Vagina (tissue), 2 donors: ENCODE measurements at places on chromosomes 12 and 14.

GRCh38 chr12:52280796-52281560 lies 6.5 kb downstream of the KRT86 start:
- peak; percentile 95 for DNase-seq

DNA sequence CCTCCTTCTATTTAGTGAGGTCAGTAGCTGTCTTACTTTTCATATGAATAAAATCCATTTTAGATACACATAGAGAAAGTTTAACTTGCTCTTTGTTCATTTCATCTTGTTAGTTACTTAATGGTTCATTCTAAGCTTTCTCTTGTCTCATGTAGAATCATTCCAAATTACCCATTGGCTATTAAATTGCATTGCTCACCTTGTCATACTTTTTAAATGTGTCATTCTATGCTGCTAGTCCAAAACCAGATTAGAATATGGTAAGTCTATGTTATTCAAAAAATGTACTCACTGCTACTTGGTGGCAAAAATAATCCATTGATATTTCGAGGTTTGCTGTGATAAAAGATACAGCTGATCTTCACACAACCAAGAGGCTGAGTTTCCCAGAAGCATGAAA lies 3.0 kb downstream of the C12orf50 start:
- no peak for DNase-seq

DNA sequence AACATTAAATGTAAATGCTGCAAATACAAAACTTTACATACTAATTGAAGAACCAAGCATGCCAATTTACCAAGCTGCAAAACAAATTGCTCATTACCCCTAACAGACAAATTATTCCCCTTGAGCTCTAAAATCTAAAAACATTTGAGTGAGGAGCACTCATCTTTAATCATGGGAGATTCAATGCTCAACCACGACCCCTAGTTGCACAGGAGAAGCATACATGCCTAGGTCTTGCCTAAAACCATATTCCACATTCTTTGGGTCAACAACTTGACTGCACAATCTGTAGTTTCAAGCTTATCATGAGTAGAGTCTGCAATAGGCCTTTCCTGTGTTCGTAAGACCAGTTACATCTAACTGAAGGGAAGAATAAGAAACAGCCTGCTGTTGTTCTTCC lies 69.7 kb downstream of the MGAT4C start:
- DNase-seq: no peak

GRCh38 chr12:31647086-31647491 lies 12.4 kb upstream of the ETFBKMT start:
- DNase-seq: no peak

DNA sequence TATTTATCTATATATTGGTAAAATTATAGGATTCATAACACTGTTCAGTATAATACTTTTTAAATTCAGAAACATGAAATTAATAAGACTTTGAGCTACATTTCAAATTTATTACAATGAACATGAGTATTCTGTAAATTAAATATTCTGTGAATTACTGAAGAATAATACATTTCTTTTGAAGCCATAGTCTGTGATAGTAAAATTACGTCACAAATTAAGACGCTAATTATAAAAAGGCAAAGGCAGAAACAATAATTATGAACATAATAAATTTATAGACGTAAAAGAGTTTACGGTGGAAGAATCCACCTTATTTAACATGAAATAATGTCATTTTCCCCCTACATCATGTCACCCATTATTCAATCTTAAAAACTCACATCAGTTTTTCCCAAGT lies 118.9 kb downstream of the NOVA1 start:
- DNase-seq: no peak

GRCh38 chr14:73759183-73759713 lies 45.1 kb upstream of the PNMA1 start:
- no peak for DNase-seq

DNA sequence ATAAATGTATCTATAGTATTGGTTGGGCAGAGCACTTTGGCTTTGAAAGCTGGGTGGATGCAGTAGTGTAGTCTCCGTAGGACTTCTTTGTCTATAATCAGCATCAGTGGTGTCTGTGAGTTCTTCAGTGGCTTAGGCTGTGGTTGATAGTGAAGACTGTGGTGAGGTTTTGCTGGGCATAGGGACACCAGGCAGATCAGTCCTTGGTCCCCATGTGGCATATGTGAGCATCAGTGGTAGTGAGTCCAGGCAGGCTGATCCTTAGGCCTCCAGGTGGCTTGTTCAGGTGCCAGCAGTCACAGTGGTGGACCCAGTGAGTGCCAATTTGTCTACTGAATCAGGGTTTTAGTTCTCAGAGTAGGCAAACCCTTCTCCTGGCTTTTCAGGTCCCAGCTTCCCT lies 70.4 kb downstream of the CAND1 start:
- DNase-seq: no peak

- DNase-seq: no peak
Measured at GRCh38 chr14:80275208-80275850, 64.0 kb upstream of the DIO2 start.

DNA sequence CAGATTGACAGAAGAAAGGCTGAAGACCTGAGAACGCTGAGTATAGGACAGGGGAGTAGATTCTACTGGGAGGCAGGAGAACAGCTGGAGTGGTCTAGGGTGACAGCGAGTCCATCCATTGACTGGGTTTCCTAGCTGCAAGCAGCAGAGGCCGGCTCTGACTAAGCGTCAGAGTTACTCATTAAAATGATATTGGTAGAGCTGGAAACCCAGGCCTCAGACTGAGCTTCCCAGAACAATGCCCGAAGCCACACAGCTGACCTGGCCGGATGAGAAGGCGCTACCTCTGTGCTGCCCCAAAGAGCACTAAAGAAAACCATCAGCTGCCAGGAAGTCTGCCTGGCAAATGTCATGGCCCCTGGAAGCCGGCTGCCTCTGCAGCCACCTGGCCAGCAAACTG lies 78.5 kb upstream of the FZD10 start:
- no peak for DNase-seq

- DNase-seq: no peak
Measured at GRCh38 chr12:102480406-102480805, at the start of gene IGF1. TSS of gene IGF1 (minus strand) at chr12:102480563. CDS start at chr12:102480381, 182 bp downstream.

- DNase-seq: no peak
Measured at GRCh38 chr12:114444422-114445279, 38.7 kb upstream of the TBX5 start.

GRCh38 chr12:28750946-28751685 lies 398.0 kb upstream of the FAR2 start:
- DNase-seq: no peak

- DNase-seq: no peak
Measured at GRCh38 chr14:102866982-102867761, 55.3 kb upstream of the AMN start.

DNA sequence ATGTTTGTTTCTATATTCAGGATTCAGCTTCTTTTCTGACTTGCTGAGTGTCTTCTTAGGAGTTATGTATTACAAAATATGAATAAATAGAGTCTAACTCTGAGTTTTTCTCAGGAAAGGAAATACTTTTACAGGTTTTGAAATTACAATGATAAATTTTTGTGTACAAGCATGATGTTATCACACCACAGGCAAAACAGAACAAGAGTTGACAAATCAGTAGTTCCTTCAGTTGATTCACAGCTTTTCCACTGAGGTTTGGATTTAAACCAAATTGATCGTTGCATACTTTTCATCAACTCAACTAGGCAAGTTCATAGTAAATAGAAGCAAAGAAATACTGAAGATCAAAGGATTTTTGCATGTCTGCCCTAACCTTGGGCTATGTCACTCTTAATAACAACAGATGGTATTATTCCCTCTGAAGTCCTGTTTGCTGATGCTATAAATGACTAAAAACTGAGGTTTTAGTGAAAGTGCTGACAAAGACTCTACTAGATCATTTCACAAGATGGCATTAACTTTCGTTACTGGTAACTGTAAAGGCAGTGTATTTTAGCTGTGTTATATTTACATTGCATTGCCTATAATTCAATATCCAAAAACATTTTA lies 520.2 kb downstream of the FLRT2 start:
- no peak for DNase-seq

GRCh38 chr12:122982477-122982815 lies 2.0 kb downstream of the ARL6IP4 start:
- DNase-seq: no peak

DNA sequence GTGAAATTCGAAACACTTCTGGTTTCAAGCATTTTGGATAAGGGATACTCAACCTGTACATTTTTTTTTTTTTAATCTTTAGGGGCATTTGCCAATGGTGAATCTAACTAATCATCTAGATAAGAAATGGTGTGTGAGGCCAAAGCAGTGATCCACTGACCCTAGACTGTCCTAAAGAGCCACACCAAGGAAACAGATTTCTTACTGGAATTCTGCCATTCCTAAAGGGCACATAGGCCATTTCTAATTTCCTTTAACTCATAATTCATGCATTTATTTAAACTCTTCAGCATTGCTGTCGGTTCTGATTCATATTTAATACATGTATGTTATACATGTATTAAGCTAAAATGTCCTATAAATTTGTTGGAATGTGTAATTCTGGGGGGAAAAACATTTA lies 47.2 kb downstream of the FRS2 start:
- no peak for DNase-seq

DNA sequence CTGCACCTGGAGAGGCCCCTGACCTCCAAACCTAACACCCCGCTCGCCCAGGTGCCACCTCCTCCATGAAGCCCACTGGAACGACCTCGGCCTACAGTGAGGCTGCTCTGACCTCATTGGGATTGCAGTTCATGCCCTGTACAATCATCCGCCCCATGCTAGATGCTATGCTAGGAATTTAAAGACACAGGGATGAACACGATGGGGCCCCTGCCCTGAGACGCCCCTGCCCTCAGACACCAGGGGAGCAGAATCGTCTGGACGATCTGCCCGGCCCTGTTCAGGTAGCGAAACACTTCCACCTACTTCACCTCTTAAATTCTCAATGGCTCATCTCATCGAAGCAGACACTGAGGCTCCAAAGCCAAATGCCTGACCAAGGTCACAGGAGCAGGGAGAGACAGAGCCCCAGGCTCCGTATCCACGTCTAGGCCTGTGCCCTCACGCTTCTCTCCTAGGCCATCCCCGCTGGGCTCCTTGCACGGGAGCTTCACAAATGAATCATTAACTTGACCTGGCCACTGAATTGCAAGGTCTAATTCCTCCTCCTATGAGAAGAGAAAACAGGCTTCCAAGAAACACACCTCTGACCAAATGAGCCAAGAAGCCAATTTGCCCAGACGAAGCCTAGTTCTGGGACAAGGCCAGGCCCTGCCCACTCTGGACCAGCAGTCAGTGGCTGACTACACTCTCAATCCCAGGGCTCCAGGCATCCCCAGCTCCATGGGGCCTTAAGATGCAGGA lies 35.2 kb downstream of the SCARB1 start:
- DNase-seq: no peak

DNA sequence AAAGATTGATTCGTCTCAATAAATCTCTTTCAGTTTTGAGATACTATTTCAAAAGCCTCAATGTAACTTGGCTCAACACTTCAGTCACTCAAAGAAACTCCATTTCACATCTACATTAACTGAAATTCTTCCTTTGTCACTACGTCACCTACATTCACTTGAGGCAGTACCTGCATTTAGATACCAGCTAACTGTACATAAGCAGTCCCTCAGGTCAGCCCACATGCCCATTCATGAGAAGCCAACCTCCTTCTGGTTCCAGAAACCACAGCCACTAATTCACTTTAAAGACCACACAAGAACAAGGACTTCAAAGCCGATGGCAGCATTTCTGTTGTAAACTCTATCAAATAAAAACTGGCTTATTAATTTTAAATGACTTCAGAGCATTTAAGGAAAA lies 43.0 kb downstream of the SETD3 start:
- no peak for DNase-seq

GRCh38 chr14:65503771-65504170 lies 91.2 kb downstream of the FUT8 start:
- no peak for DNase-seq

- no peak for DNase-seq
Measured at GRCh38 chr14:72678356-72678755, 215.5 kb downstream of the DPF3 start.

DNA sequence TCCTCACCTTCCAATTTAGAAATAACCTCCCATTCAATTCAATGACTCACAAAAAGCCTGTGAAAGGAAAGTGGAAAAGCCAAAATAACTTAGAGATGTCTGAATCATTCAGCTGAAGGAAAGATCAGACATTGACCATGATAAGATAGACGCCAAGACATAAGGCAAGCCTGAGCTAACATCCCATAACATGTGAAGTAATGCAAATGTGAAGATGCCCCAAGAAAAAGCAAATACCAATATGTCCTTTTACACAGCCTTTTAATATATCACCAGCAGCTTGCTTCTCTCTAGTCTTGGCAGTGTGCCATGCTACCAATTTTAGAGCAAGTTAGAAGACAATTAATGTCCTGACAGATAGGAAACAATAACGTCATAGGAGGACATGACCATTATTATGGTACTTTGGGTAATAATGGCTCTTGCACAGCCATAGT lies 2.4 kb upstream of the NUMB start:
- DNase-seq: no peak

GRCh38 chr14:79090641-79091180 lies 920.5 kb downstream of the NRXN3 start:
- DNase-seq: no peak

DNA sequence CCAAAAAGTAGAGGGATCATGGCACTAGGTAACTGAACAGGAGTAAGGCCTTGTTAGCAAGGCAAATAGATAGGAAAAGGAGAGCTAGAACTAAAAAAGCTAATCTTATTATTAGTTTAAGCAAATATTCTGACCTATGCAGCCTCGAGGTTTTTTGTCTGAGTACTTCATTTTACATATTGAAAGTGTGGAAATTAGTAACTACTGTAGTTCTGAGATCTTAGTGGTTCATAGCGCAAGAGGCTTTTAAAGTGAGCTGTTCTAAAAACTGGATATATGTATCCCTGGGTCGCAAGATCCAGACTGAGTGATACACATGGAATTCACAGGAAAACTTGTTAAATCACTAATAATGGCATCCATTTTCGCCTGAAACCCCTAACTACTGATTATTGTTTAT lies 411.0 kb upstream of the SOX5 start:
- no peak for DNase-seq

DNA sequence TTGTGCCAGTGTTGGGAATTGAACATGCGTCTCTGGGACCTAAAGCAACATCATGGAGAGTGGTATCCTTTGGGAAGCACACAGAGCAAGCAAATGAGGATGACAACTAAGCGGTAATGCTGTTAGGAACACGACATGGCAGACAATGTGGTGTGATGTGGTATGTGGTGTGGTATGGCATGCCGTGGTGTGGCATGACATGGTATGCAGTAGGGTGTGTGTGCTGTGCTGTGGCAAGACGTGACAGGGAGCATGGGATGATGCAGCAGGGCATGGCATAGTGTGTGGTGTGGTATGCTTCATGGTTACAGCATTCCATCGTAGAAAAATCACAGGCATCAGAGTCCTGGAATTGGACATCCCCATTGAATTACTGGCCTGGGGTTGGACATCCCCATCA lies 108.7 kb downstream of the RTN1 start:
- DNase-seq: no peak

GRCh38 chr12:113130457-113131135 lies 5.0 kb downstream of the RASAL1 start:
- DNase-seq: no peak

GRCh38 chr12:88503281-88503703 lies 77.0 kb downstream of the KITLG start:
- no peak for DNase-seq
